ENCODE measurements at places on chromosomes 5 and 9.
A peak's percentile ranks its signal among the peaks of the same experiment; 100 is the strongest.

DNA sequence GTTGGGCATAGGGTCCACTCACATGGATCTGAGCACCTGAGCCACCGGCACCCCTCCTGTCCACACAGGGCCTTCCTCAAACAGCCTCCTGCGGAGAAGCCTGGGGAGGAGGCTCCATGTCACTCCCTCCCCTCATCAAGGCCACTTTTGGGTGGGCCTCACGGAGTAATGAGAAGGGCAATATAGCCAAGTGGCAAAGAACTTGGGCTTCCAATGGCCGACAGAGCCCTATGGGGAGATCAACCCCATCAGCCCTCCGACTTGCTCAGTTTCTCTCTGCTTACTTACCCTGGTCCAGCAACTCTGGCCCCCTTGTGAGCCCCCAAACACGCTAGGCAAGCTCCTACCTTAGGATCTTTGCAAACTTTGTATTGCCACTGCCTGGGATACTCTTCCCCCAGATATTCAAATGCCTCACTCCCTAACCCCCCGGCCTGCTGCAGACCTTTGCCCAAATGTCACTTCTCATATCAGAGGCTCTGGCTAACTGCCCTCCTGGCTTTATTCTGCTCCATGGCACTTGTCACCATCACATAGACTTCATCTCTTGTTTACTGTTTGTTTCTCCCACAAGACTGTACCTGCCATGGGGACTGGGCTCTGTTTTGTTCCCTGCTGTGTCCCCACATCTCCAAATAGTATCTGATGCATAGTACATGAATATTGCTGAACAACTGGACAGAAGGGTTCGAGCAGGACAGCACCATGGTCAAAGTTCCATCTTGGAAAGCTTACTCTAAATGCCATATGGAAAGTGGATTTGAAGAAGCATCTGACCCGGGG, 220.8 kb downstream of the FSTL4 start:
- no peak for DNase-seq

GRCh38 chr5:96963267-96963666, 27.4 kb downstream of the LNPEP start:
- no peak for DNase-seq

DNA sequence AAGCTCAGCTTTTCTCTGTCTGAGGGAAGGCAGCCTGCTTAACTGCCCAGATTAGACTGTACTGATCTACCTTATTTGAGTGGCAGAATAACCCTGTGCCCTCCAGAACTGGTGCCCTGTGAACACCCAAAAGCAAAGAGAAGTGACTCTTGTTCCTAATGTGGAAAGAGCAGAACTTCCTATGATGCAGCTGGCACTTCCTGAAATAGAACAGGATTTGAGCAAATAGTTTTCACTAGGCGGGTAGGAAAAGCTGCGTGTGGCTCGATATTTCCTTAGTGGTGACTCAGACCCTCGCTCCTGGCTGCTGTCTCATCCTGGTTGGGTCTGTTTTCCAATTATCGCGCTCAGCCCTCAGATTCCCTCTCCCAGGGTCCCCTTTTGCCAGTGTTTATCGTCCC, 89.9 kb downstream of the SH3TC2 start:
- no peak for DNase-seq

DNA sequence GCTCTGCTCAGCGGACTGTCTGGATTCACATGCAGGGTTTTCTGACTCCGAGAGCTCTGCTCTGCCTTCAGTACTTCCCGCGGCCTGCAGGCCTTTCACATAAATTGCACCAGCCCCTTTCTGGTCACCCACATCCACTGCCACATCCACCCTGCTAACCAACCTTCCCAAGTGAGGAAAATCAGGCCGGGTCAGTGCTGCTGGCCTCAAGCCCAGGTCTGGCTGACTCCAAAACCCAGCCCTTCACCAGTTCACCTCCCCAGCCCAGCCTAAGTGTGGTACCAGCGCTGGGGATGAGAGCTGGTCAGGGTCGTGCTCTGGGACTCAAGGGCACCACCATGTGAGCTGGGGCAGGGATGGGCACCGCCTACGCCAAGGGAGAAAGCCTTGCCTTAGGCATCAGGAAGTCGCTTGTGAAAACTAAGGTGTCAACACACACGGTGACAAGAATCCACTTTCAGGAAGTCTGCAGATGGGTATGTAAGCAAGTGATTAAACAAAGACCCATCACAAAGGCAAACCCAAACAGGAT, 12.3 kb downstream of the LMAN2 start:
- no peak for DNase-seq

DNA sequence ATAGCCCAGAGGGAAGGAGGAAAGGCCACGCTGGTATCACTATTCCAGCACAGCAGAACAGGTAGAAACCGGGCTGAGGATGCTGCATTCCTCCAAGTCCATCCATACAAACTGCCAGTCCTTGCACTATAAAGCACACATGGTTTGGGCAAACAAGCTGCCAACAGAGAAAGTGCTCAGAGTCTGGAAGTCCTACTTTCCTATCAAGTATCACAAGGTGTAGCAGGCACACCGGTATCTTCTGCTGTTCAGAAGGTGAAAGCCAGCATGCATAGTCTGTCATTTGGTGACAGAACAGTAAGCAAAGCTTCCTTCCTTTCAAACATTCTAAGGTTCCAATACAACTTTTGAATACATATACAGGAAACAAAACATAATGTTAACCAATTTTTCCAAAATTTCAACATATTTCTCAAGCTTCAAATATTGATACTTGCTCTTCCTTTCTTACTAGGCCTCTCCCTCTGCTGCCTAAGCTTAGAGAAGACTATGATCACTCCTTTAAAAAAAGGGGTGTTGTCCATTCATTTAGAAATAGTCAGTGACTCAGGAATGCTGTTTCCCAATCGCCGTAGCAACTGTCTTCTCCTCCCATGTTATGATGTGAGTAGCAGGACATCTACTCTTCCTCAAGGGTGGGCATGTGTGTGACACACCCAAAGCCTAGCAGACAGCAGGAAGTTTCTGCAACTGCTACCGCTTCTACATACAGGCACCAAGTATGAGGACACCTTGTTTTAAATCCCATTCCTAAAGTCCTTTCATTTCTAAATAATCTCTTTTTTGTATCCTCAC, 14.7 kb downstream of the DIAPH1 start:
- no peak for DNase-seq

DNA sequence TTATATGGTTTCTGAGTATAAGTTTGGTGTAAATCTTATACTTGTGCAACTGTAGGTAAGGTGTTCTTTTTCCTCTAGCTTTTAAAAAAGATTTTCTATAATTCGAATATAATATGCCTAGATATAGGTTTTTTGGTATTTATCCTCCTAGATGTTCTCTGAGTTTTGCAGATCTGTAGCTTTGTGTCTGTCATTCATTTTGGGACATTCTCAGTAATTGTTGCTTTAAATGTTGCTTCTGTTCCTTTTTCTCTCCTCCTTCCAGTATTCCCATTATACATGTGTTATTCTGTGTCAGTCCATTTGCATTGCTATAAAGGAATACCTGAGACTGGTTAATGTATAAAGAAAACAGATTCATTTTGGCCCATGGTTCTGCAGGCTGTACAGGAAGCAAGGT, 33.7 kb downstream of the LURAP1L start:
- no peak for DNase-seq

- no peak for DNase-seq
Observed at GRCh38 chr5:123992641-123993040, 480.7 kb downstream of the CSNK1G3 start.

- DNase-seq, result no peak
Observed at GRCh38 chr5:85337435-85337834, 952.8 kb upstream of the EDIL3 start.

GRCh38 chr9:133762488-133763271, 24.5 kb upstream of the SARDH start:
- DNase-seq, result no peak

- DNase-seq, result no peak
Observed at GRCh38 chr5:28305891-28306290, 1267.5 kb upstream of the CDH9 start.

GRCh38 chr9:16057541-16057940, 504.7 kb downstream of the CCDC171 start:
- DNase-seq, result no peak

- peak; percentile 42 for DNase-seq
Observed at GRCh38 chr9:6014670-6015270, 654 bp downstream of the RANBP6 start.

- DNase-seq, result no peak
Observed at GRCh38 chr9:70569070-70569772, 154.8 kb upstream of the KLF9 start.

DNA sequence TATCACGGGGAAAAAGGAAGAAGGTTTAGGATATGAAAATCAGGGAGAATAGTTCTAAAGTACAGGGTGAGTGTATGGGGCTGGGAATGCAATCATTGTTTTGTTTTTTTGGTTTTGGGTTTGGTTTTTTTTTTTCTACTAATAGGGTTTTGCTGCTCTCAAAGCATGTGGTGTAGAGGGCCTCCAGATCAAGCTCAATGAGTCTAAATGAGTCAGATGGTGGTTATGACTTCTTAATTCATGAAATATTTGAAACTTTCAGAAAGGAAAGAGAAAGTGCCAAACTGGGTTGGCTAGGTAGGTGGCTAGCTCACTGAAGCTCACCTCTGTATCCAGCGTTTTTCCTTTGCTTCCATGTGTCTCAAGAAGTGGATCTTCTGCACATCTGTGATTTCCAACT, 10.7 kb downstream of the OR1L8 start:
- DNase-seq, result no peak

- DNase-seq, result no peak
Observed at GRCh38 chr9:114756920-114757319, 48.9 kb downstream of the TNFSF15 start.

DNA sequence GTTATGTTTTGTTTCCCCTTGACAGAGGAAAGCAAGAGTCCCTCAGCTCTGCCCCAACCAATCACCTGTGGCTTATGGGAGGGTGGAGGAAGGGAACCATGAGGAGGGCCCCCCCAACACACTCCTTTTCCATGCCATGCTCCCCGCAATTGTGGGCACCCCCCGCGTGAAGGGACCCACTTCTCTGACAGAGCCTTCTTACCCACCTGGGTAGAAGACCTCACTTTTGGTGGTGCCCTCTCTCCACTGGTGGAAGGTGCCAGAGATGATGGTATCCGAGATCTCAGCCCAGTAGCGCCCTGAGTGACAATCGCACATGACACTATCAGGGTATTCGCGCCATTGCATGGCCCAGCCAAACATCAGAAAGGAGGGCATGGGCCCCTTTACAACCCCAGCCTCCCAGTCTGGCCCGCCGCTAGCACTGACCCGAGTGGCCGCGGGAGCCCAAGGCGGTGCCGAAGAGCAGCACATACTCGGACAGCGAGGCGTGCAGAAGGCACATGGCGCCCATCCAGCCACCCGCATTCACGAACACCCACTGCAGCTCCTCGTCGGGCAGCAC, 714 bp downstream of the SIGMAR1 start:
- no peak for DNase-seq

GRCh38 chr5:140603734-140604133, 29.2 kb downstream of the CD14 start:
- no peak for DNase-seq

DNA sequence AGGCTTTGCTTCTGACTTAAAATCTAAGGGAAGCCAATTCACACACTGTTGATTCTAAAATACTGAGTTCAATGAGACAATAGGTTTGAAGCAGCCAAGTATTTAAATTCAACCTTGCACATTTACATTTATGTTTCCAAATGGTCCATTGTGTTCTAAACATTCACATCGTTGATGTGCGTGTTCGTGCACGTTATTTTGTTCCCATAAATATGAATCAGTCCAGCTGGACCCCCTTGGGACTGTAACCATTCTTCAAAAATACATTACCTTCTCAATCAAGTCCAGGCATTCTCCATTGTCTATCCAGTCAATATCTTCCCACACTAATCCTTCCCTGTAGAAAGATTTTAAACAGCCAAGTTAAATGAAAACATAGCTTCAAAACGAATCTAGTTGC, 146.4 kb upstream of the RETREG1 start:
- DNase-seq, result no peak

DNA sequence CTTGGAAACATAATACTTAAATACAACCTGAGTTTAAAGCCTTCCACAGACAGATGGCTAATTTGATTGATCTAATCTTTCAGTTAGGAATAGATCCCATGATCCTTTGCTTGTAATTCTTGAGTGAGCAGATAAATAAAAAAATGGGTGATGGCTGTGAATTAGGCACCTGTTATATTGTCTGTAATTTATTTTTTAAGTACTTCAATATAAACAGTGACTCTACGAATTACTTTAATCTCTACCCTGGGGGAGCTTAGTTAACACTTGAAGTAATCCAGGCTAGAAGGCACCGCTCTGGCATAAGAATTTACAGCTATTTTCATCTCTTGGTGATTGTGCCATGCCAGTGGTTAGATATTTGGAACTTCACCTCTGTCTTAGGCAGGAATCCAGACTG, 9.0 kb downstream of the EGFLAM start:
- DNase-seq, result no peak

DNA sequence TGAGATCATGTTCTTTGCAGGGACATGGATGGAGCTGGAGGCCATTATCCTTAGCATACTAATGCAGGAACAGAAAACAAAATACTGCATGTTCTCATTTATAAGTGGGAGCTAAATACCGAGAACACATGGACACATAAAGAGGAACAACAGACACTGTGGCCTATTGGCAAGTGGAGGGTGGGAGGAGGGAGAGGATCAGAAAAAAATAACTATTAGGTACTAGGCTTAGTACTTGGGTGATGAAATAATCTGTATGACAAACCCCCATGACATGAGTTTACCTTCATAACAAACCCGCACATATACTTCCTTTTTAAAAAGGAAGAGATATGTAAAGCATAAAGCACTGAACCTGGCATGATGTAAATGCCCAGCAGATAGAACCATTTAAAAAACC, 99.0 kb downstream of the MEGF10 start:
- no peak for DNase-seq

- no peak for DNase-seq
Observed at GRCh38 chr5:179113945-179114641, 53.9 kb downstream of the ZNF354C start.

- no peak for DNase-seq
Observed at GRCh38 chr5:160773646-160774410, 78.2 kb downstream of the ATP10B start.

DNA sequence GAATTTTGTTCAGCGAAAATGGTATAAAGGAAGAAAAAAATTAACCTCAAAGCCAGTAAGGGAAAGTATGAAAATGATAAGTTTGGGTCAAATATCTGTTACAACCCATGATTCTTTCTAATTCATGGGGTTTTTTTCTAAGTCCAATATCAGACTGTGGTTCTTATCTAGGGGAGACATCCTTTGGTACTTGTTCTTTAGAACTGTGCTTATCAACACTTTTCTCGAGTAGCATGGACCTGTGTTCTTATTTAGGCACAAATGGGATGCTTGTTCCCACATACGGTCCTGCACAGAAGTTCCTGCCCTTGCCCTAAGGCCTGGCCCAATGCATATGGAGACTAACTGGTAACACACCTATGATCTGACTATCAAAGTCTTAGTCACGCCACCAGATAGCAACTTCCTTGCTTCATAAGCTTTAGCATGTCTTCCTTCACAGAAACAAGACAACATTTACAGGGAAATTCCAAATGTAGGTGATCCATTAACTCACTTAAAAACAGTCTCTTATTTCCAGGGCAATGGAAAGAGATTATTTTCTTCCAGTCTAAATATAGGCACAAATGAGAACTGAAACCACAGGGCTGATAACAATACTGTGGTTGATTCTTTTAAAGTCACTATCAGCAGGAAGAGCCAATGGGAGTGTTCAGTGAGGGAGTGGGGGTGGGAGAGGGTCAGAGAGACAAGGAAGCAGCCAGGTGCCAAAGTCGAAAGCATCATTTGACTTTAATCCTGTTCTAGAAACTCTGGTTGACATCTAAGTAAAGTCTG, 268.8 kb upstream of the ANKRD55 start:
- no peak for DNase-seq

Data from T-helper 2 cell treated with Interferon-gamma antibody and Interleukin-4, amounts not matched to agents 5 μg/mL and 100 μg/mL, for 36 hours (primary cell).